Lung (tissue), 17 donors: ENCODE measurements at places on chromosomes 1 and 21. TPM values are rescaled to one million over a fixed set of nuclear protein-coding genes. Genes with fewer than 3 reads are reported as not detected.
A peak's percentile ranks its signal among the peaks of the same experiment; 100 is the strongest.

DNA sequence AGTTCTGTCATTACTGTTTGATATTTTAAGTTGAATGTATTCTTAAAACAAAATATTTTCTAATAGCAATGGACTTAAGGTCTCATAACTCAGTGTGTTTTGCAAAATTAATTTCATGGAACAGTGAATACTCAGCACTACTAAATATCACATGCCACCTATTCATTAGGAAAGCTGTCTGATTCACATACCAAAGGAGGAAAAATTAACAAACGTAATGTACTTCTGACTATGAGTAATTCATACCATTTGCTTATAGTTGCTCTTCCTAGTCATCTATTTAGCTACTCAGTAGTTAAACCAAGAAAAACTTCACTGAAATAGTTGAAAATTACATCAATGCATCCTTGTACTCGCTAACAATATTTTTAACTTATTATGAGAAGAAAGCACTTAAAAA lies 35.2 kb downstream of the TP53BP2 start:
- DNase-seq, result no peak

The FAM151A gene
- not detected for total RNA-seq

DNA sequence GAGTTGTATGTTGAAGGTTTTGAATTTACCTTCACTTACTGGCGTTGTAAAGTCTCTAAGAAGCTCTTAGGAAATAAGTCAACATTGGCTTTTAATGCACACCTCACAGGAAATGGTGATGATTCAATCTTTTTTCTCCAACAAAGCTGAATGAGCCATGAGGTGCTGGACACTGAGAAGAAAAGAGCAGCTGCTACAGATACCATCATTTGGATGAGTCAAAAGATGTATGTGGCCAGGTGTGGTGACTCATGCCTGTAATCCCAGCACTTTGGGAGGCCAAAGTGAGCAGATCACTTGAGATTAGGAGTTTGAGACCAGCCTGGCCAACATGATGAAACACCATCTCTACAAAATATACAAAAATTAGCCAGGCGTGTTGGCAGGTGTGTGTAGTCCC lies 3.3 kb upstream of the IL23R start:
- no peak for DNase-seq

The MYCL gene
- total RNA-seq, result 6.0 TPM

- DNase-seq, result no peak
Measured at GRCh38 chr1:37752213-37752582, 12.7 kb downstream of the EPHA10 start.

- no peak for DNase-seq
Measured at GRCh38 chr1:21926814-21927532, 10.1 kb downstream of the HSPG2 start.

The ARHGAP30 gene
- total RNA-seq, result 10.5 TPM

GRCh38 chr21:36420571-36421339 lies 35.6 kb downstream of the CHAF1B start:
- no peak for DNase-seq

DNA sequence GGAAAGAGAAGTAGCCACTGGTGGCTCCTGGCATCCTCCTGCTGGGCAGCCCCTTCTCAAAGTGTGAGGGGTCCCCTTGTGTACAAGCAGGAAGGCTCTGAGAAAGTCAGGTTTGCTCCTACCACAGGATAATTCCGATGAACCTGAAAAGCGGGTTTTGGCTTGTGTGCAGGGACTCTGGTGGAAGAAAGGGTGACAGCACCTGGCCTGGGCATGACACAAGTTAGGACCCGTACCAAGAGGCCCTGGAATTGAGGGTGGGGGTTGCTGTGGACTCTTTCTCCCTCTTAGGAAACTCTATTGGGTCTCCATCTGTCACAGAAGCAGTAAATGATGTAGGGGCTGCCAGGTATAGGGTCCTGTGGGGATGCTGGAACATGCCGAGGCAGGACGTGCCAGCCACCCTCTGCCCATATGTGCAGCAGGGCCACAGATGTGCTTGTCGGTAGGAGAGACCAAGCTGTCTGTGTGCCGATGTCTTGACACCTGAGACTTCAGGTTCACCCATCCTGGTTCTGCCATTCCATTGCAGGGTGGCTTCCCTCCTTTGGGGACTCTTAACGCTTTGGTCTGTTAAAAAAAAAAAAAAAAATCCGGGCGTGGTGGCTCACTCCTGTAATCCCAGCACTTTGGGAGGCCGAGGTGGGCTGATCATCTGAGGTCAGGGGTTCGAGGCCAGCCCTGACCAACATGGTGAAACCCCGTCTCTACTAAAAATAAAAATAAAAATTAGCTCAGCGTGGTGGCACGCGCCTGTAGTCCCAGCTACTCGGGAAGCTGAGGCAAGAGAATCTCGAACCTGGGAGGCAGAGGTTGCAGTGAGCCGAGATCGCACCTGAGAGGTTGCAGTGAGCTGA lies 9.8 kb downstream of the C1orf35 start:
- peak; percentile 15 for DNase-seq

DNA sequence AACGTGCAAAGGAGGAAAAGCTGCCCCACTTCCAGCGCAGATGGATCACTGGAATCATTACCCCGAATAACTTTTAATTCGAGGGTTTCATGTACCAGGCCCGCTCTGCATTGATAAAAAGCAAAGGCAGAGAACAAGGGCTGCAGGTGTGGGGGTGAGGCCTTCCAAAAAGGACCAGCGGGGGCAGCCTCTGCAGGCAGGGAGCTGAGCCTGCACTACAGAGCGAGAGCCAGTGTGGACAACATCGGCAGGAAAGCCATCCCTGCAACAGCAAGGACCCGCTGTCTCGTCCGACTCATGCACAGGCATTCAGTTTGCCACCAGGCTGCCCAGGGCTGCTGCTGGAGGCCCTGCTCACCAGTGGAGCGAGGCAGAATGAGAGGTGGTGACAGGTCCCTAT lies 27.1 kb upstream of the AJAP1 start:
- no peak for DNase-seq

- DNase-seq, result peak; percentile 35
Measured at GRCh38 chr1:94864821-94865220, 44.7 kb downstream of the SLC44A3 start.

GRCh38 chr21:45226540-45227326 lies 61.0 kb downstream of the POFUT2 start:
- no peak for DNase-seq

- DNase-seq, result no peak
Measured at GRCh38 chr1:209876078-209876800, 48.5 kb downstream of the UTP25 start.

DNA sequence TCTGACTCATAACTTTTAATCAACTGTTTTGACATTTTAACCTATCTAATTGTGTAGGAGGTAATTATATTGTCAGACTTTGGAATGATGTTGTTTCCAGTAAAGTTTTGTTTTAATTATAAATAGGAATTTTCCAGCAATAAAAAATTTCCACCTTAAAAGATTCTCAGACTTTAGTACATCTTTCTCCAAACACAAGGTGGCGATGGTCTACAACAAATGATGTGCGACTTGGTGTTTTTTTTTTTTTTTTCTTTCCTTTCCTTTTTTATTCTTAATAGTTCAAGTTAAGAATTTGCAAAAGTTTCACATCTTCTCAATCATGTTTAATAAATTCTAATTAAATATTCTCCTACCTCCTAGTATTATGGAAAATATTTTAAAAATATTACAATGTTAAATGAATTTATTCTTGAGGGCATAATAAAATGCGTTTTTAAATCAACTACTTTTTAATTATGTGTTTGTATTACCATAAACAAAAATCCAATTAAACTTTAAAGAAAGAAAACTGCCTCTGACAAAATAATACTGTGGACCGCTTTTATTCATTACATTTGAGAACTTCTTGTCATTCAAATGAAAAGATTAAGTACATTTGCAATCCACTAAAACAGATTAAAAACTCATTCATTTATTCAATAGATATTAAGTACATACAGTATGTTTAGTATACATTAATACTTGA lies 4.4 kb upstream of the ADAMTS1 start:
- peak; percentile 88 for DNase-seq

The COL11A1 gene
- total RNA-seq, result 0.86 TPM

- no peak for DNase-seq
Measured at GRCh38 chr1:109252167-109252892, 3.0 kb downstream of the CELSR2 start.

The TMEM61 gene
- total RNA-seq, result 1.1 TPM

DNA sequence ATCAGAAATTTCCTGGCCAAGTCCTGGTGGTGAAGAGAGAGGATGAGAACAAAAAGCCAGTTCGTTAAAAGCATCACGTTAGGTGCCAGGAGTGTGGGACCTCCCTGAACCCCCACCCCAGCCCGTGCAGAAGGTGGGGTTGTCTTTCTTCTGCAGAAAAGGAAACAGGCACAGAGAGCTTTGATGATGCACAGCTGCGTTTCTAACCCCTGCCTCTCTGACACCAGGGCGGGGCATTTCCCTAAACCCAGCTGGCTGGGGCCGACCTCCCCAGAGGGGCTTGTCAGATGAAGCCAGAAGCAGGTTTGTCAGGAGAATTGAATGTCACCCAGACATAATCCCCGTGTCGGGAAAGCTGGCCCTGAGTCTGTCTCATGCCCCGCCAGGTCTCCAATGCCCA lies 189.3 kb upstream of the EDN2 start:
- no peak for DNase-seq

DNA sequence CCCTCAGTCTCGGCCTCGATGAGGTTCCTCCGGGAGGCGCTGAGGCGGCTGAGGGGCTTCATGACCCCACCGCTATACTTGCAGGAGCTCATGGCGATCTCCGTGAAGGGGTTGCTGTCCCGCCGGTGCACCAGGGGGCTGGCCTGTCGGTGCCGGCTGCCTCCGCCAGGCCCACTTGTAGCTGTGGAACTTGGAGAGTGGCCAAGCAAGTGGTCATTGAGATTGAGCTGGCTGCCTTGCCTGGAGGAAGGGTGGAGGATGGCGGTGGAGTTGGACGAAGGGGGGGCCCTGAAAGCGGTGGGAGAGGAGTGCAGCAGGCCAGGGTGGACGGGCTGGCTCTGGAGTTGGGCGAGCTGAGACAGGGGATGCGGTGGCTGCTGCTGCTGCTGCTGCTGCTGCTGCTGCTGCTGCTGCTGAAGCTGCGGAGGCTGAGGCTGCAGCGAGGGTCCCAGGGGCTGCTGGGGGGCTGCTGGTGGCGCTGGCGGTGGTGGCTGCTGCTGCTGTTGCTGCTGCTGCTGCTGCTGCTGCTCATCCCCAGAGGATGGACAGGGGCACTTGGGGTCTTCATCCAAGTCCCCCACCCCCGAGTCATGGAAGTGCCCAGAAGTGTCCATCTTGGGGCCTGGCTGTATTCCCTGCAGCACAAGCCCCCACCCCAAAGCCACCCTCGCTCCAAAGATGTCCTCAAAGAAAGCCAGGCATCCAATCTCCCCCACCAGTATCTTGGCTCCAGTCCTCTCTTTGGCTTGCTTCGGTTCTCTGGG lies 548 bp downstream of the KCNN3 start:
- peak; percentile 88 for DNase-seq

DNA sequence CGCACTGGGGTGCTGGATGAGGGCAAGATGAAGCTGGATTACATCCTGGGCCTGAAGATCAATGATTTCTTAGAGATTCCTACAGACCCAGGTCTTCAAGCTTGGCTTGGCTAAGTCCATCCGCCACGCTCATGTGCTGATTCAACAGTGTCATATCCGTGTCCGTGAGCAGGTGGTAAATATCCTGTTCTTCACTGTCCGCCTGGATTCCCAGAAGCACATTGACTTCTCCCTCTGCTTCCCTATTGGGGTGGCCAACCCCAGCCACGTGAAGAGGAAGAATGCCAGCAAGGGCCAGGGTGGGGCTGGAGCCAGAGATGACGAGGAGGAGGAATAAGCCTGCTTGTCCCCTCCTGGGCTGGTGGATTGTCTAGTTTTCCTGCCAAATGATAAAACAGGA lies 2.2 kb upstream of the CBR3 start:
- DNase-seq, result no peak

The SIPA1L2 gene
- total RNA-seq, result 60.1 TPM

DNA sequence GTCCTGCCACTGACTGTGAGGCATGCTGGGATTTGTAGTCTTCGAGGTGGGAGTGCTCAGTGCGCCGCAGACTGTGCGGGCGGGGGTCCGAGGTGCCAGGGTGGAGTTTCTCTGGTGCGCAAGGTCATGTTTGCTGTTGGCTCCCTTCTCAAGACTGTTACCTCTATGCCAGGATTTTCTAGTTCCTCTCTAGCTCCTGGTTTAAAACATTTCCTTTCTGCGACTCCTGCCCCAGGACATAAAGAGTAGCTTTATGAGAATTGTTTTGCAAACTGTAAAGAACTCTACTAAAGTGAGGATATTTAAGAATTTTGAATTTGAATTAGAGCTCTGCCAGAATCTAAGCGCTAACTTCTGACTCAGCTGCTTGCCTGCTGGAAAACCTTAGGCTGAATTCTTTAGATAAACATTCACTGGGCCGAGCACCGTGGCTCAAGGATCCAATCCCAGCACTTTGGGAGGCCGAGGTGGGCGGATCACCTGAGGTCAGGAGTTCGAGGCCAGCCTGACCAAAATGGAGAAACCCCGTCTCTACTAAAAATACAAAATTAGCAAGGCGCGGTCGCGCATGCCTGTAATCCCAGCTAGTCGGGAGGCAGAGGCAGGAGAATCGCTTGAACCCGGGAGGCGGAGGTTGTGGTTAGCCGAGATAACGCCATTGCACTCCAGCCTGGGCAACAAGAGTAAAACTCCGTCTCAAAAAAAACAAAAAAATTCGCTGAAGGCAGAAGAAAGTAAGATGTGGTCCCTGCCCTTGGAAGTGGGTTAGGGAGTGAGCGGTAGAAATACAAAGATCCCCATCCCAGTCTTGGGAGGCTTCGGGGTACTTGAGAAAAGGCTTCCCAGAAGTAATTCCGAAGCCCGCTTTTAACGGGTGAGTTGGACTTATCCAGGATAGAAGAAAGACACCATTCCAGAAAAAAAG lies 992 bp upstream of the USP48 start:
- no peak for DNase-seq

GRCh38 chr1:220628431-220628830 lies 61.7 kb upstream of the C1orf115 start:
- DNase-seq, result no peak

DNA sequence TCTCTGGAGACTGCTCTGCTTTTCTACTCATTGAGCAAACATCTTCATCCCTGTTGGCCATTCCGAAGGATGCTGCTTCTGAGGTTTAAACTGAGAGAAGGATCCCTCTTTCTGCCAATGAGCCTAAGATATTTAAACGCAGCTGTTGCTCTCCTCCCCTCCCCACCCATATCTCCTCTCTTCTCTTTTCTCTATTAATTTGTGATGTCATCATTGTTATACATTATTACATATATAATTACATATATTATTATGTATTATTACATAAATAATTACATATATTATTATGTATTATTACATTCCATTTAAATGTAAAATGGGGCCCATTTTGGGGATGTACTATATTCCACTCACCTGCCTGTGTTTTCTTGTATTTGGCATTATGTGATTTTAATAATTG lies 82.7 kb upstream of the JUN start:
- no peak for DNase-seq

GRCh38 chr1:208009706-208010444 lies 99.0 kb upstream of the CD34 start:
- DNase-seq, result no peak
